Uterus (tissue), 4 donors: ENCODE measurements at places on chromosomes 6 and 20. TPM values are rescaled to one million over a fixed set of nuclear protein-coding genes. Genes with fewer than 3 reads are reported as not detected.

Gene PPP1R14C
- total RNA-seq = not detected

DNA sequence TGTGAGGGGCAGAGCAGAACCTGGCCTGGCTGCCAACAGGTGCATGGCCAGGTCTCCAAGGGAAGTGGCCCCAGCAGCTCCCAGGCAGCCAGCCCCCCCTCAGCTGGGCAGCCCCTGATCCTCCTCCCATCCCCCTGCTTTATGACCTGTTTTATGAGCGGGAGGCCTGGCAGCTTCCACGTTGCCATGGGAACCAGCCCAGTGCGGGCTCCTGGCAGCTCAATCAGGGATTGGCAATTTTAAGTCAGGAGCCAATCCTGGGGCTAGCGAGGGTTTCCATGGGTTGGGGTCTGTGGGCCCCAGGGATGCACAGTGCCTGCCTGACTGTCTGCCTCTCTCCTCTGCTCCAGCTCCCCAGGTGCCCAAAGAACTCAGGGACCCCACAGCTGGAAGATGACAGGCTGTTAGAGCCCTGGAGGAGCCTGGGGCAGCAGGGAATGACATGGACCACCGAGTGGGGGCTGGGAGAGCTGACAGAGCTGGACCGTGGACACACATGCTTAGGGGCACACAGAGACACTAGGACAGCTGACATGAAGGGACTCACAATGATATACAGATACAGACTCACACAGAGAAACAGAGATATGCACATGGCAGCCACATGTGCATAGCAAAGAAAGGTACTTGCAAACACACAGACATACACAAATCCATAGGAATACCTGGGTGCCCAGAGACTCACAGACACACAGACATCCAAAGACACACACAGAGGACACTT lies 56.5 kb upstream of the SIRPA start:
- DNase-seq = no peak

- no peak for DNase-seq
Observed at GRCh38 chr20:20606881-20607280, 105.6 kb downstream of the RALGAPA2 start.

DNA sequence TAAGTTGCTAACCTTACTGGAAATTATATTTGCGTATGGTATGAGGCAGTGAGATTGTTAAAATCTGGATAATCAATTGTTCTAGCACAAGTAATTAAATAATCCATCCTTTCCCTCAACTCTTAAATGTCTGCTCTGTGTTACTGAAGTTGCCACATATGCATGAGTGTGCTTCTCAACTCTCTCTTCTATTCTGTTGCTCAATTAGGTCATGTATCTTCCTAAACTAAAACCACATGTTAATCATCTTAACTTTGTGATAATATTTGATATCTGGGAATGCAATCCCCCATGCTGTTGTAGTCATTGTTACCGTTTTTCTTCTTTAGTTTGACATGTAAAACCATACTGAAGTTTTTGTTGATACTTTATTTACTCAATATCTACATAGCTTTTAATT lies 63.5 kb upstream of the STMND1 start:
- DNase-seq = no peak
